ENCODE measurements at places on chromosomes 13 and 19.

DNA sequence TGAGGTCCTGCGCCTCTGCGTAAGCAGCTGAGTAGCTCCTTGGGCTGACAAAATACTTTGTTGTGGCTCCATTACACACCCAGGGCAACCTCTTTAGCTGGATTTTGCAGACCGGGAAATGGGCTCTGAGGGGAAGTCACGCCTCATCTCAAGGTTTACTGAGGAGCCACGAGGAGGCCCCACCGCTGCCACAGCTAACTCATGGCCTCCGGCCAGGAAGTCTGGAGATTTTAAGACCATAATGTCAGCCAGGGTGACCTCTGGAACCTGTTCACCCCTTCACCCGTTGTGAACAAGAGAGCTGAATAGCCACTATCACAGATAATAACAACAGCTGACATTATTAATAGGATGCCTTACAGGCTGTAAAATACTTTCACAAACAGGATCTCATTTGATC lies 351.3 kb upstream of the TMTC4 start:
- no peak for DNase-seq

GRCh38 chr13:40576369-40576768 lies 90.1 kb downstream of the FOXO1 start:
- no peak for DNase-seq

DNA sequence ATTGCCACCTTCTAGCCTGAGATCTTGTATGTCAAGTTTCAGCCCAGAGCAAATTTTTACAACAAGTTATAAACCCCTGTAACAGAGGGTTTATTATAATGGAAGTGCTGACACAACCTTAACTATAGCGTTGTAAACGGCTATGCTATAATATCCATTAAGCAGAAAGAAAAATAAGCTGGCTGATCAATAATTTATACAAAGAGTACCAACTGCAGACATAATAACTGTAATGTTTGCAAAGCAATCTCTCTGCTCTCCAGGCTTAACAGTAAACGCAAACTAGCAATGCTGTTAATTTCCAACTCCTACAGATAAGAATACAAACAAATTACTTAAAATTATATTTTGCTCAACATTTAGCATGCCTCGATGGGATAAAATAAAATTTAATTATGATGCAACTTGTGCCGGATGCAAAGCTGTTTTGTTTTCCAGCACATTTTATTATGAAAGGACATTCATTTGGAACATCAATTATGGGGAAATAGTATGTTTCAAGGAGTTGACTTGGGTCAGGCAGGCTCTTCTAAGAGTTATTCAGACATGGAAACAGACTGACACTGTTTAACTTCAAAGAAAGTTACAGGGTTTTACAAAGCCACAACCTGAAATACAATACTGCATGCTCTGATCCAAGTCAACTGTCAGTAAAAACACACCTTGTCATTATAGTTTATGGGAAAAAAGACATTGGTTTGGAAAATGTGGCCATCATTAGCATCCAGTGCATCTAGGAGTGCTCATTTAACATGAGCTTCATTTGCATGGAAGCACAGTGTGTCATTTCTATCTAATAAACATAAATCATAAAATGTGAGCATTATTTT lies 6.6 kb upstream of the DACH1 start:
- no peak for DNase-seq

DNA sequence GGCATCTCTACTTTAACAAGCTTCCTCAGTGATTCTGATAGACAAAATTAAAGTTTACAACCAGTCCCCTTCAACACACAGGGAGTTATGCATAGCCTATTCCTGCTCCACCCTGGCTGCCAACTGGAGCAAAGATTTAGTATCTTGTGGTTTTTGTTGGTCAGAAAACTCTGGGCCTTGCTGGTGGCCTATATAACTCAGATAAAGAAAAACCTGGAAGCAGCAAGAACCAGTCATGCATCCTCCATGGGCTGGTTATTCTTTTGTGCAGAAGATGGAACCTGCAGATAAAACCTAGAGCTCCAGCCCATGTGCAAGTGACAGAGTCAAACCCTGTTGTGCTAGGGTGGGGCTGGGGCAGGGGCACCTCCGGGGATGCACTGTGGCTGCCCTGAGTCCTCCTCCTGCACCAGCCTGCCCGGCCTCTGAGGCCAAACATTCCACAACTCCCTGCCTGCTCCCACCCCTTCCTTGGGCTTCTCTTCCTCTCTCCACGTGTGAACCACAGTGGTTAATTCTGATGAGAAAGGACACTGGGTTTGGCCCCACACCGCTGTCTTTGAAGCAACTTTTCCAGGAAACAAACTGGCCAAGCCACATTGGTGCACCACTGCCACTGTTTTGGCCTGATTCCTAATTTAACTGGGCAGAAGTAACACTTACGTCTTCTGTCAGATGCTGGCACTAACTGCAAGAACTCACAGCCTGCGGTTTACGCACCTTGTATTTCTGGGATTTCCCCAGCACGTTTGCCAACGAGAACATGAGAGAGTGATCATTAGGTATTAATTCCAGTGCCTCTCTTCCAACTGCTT lies 23.3 kb upstream of the GGACT start:
- no peak for DNase-seq

- peak; percentile 26 for DNase-seq
Measured at GRCh38 chr13:100650326-100650725, 24.3 kb downstream of the TMTC4 start.

GRCh38 chr13:80037505-80037888 lies 303.4 kb downstream of the SPRY2 start:
- no peak for DNase-seq

- DNase-seq, result no peak
Measured at GRCh38 chr13:113862191-113862930, 1.5 kb downstream of the GAS6 start.
